Activated CD8-positive, alpha-beta memory T cell treated with anti-CD3 and anti-CD28 coated beads for 1 hour (primary cell): ENCODE measurements at places on chromosomes 12 and 14.

- DNase-seq = no peak
These were observed 210.6 kb upstream of the NOVA1 start for GRCh38 chr14:26808407-26808806.

DNA sequence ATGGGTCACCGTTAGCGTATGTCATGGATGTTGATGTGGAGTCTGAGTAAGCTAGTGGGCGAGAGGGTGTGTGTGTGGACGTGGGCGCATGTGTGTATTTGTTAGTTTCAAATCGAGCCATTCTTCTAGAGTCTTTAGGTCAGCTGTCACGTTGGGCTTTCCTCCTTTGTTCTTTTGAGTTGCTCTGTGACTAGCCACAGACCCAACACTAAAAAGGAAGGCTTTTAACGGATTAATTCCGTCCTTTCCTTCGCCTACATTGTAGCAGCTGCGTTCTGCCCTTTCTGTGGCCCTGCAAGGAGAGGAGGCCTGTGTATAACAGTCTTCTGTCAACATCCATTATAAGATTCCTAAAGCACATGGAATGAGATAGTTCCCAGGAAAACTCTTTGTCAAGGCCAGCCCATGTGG lies 117.2 kb upstream of the DNM1L start:
- DNase-seq = no peak

DNA sequence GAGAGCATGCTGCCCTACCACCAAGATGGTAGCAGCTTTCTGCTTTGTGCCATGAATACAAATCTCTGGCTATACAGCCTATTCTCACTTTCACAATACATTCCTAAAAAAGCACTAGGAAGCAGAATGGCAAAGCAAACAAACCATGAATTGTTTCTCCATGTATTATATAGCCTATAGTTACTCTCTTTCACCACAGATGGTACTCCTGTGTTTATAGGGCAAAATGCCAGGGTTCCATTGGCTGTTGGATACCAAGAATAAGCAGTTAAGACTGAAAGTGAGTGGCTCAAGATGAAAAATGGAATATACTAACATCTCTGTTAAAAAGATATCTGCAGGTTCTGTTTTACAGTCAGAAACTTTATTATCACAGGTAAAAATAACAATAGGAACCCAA lies 11.1 kb downstream of the ARF3 start:
- DNase-seq = no peak

DNA sequence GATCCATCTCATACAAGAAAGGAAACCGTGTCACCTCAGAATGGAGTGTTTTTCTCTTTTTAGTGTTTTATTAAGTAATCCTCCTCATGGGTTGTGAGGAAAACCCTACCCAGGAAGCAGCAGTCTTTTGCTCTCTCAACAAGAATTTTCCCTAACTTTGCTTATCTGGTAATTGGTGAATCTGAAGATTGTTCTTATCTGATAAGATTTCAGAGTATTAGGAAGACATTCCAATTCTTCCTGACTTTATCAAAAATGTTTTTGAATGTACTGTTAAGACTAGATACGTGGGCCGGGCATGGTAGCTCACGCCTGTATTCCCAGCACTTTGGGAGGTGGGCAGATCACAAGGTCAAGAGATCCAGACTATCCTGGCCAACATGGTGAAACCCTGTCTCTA lies 86.0 kb downstream of the PHLDA1 start:
- no peak for DNase-seq

DNA sequence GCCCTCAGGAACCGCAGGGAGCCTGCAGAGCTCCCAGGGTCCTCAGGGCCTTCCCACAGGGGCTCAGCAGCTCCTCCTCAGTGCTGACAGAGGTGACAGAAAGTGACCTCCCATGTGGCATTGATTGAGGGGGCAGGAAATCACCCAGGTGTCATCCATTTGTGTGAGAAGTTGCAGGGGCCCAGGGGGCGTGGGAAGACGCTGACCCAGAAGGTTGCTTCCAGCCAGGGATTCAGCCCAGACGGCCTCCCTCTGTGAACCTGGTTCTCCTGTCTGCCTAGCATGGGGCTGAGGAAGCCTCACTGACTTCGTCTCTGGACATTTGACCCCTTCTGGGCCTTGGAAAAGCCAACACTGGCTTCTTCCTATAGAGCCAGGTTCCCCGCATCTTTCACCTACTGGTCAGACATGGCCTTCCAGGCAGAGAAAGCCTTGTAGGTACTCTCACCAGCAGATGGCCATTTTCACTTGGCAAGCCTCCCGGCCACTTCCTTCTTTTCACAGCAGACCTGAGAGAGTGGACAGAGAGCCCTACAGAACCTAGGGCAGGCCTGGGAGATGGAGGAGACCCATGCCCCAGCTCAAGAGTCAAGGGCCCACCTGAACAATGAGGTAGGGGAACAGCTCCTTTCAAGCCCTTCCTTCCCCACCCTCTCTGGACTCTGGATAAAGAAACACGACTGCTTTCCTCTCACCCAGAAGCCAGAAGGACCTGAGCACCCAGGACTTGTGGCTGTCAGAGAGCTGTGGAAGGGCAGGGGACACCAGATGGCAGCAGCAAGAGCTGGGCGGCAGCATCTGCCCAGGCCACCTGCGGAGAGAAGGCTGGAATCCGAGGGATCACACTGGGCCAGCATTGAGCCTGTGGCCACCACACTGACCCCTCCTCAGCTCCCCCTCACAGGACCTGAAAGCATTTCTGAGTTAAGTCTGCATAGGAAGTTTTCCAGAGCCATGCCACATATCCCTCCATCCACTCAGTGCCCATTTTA lies 377.8 kb downstream of the DPF3 start:
- DNase-seq = no peak

DNA sequence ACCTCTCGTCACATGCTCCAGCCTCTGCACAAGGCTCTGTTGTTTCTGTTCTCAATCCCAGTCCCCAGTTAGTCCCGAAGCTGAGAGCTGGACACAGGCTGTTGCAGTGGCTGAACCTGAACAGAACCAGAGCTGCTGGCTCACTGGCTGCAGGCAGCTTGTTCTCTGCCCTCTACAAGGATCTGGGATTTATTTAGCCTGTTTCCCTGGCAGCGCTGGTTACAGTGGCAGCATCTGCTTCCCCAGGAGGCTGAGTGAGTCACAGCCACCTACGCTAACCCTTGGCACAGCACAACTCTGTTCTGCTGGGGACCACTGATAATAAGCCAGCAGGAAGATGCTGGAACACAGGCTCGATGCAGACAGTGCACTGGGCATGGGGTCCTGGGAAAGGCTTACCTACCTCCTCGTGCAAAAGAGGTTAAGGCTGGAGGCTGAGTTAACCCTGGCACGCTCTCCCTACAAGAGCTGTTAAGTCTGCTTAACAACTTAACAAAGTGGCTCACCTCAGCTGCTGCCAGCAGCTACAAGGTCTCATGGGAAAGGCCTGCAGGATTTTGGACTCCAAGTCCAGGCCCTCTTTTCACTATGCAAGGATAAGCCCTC lies 299.6 kb downstream of the PCNX1 start:
- no peak for DNase-seq

DNA sequence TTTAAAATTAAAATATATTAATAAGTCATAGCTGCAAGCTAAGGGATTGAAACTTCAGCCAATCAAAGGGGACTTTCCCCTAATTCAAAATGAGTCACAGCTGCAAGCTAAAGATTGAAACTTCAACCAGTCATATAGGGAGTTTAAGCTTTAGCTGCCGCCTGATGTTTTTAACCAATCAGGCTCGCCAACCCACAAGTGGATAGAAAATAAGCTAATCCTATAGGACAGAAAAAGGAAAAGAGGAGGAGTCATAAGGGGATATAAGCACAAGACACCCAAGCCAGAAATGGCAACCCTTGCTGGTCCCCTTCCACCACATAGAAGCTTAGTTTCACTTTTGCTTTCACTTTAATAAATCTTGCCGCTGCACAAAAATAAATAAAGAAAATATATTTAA lies 1154.6 kb downstream of the GALC start:
- DNase-seq = no peak

DNA sequence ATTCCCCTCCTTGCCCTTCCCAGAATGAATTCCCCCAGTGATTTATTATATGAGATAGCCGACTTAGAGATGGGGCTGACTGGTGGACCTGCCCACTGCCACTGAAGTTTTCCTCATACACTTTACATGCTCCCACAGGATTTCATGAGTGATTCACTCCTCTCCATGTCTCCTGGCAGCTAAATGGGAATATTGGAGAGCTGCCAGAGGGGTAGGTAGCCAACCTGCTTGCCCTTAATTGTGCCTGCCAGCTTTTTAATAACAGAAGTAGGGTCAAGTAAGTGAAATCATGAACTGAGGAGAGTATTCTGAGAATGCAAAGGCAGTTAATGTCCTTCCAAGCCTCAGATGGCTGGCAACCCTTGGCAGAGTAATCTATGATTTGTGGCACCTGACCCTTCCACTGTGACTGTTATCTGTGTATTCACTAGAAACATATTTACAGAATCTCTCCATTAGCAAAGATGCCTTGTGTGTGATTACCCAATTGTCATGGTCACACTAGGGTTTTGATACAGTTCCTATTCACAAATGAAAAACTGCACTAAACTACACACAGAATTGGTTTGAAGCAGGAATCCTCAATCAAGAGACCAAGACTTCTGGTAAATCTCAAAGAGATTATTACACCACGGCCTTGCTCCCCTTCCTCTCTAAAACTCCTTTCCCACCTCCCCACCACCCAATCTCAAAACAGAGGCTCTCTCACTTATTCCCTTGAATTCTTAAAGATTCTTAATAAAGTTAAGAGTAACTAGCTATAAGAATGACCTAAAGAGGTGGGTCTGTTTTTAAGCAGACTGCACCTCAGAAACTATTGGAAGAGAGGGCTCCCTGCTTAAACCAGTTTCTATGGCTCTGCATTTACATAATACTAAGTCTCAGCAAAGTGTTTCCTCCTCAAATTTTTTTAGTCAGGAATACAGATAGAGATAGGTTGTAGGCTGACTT lies 17.2 kb downstream of the NKX2-1 start:
- no peak for DNase-seq
